ENCODE measurements at places on chromosomes 4 and X. TPM values are rescaled to one million over a fixed set of nuclear protein-coding genes. Genes with fewer than 3 reads are reported as not detected.

DNA sequence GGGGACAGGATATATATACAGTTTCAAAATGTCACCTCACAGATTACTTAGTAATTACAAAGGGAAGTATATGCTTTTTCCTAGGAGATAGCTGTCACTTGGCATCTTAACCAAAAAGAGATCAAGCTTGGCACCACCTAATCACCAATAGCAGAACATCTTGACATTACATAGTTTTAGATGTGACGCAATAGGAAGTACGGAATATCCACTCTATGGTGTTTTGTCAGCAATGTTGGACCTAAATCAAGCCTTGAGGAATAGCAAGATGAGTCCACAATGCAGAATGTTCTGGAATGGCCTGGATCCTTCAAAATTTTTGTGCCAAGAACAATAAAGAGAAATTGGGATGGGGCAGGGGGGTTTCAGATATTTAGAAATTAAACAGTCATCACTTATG lies 1488.2 kb downstream of the FSTL5 start:
- DNase-seq: no peak

The PABPC5 gene
- 0.17 TPM for total RNA-seq

- peak; percentile 55 for DNase-seq
Measured at GRCh38 chrX:118350221-118350620, 4.3 kb downstream of the WDR44 start.

The ADAM29 gene
- total RNA-seq: not detected

GRCh38 chrX:44223150-44223549 lies 120.3 kb downstream of the EFHC2 start:
- peak; percentile 88 for DNase-seq

DNA sequence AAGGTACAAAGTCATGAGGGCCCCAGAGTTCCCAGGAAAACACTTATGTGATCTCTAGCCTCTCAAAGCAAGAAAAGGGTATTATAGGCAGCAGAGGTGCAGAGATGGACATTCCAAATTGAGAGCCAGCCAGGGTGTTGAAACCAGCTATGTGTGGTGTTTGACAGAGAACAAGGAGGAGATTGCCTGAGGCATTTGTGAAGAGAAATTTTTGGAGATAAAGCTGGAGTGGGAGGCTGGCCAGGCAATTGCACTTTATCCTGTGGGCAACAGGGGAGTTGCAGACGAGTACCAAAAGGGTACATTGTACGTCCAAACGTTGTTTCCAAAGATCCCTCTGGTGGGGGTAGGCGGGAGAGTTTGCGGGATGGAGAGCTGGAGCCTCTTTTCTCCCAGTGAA lies 2.5 kb upstream of the GABRE start:
- DNase-seq: peak; percentile 63

- no peak for DNase-seq
Measured at GRCh38 chr4:187127456-187127855, 403.8 kb upstream of the FAT1 start.

DNA sequence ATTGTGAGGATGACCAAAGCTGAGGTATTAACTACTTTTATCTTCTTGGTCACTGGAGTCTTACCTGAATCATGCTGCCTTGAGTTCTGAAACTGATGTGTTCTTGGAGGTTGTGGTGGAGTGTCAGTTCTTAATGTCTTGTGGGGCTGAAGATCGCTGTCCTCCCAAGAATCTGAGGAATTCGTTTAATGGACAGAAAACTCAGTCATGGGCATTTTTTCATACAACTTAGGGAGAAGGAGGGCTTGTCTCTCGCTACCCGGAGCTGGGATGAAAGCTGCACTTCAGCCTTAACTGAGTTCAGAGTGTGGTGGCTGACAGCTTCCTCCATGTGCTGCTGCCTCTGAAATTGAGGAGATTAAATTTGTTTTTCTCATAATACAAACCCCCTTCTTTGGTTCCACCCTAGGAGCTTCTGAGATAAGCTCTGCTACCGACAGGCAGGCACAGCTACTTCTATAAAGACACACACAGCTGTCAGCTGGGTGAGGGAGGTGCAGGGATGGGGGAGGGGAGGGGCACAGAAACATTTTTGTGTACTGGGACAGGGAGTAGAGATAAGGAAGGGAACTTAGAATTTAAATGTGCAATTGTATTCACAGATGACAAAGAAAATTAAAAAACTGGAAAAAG lies 30.8 kb downstream of the RBBP7 start:
- peak; percentile 26 for DNase-seq

The TEX13D gene
- total RNA-seq: not detected

GRCh38 chr4:40046311-40046980 lies 10.2 kb upstream of the N4BP2 start:
- DNase-seq: peak; percentile 61

DNA sequence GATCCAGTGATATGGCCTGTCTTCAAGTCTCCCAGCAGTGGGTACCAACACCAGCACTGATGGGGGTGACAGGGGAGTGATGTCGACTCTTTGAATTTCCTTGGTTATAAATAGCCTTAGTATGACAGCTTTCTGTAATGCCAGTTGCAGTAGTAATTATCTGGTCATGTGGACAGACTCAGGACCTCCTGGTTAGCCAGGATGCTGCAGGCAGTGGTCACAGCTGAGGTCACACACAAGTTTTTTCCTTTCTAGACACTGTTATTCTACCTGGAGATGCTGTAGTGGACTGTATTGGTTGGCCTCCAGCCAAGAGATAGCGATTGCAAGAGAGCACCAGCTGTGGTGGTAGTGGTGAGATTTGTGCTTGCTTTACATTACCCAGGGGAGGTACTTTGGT lies 63.6 kb downstream of the UPRT start:
- no peak for DNase-seq

DNA sequence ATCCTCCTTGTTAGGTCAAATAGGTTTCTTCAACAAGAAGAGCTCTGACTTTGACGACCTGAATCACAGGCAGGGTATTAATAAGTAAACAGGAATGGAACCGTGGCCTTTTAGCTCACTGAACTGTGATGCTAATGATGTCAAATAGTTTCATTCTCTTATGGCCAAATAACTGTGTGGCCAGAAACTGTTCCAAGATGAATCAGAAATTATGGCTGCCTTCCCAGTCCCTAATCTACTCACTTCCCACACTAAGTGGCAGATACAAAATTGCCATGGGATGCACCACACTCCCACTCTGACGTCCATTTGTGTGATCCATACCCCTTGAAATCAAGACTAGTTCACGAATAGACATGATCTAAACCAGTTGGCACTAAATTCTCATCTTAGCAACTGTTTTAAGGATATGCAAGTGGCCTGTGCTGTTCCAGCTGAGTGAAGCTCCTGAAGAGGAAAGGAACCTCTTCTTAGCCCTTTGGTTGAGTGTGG lies 455.4 kb downstream of the IL15 start:
- DNase-seq: peak; percentile 96

GRCh38 chr4:7206911-7207567 lies 14.7 kb downstream of the SORCS2 start:
- DNase-seq: peak; percentile 87

- no peak for DNase-seq
Measured at GRCh38 chr4:25801594-25801993, 61.2 kb downstream of the SEL1L3 start.

DNA sequence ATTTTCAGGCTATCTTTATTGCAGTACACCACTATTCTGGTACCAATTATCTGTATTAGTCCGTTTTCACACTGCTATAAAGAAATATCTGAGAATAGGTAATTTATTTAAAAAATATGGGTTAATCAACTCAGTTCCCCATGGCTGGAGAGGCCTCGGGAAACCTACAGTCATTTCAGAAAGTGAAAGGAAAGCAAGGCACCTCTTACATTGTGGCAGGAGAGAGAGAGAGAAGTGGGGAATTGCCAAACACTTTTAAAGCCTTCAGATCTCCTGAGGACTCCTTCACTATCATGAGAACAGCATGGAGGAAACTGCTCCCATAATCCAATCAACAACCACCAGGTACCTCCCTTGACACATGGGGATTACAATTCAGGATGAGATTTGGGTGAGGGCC lies 54.7 kb downstream of the AMER1 start:
- DNase-seq: no peak

DNA sequence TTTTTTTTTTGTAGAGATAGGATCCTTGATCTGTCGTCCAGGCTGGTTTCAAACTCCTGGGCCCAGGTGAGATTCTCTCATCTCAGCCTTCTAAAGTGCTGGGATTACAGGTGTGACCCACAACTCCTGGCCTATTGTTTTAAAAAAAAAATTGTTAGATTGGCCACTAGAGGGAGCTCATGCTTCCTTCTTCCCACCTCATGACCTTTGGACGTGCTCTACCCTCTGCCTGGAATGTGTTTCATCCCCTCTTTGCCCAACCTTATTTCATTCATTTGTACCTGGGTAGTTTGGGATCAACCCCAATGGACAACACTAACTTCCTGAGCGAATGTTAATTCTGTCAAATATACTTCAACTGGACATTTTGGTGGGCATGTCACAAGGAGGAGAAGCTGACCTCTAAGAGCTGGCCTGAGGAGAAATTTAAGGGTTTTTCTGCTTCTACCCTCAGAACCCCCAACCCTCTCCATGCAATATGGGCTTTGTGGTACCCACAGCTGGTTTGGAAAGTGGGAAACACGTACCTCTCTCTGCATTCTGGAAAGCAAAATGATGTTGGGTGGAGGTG lies 6.4 kb downstream of the PPEF2 start:
- peak; percentile 16 for DNase-seq

The SCD5 gene
- total RNA-seq: 17.2 TPM

GRCh38 chrX:152640034-152640818 lies 2.5 kb downstream of the GABRQ start:
- peak; percentile 62 for DNase-seq

DNA sequence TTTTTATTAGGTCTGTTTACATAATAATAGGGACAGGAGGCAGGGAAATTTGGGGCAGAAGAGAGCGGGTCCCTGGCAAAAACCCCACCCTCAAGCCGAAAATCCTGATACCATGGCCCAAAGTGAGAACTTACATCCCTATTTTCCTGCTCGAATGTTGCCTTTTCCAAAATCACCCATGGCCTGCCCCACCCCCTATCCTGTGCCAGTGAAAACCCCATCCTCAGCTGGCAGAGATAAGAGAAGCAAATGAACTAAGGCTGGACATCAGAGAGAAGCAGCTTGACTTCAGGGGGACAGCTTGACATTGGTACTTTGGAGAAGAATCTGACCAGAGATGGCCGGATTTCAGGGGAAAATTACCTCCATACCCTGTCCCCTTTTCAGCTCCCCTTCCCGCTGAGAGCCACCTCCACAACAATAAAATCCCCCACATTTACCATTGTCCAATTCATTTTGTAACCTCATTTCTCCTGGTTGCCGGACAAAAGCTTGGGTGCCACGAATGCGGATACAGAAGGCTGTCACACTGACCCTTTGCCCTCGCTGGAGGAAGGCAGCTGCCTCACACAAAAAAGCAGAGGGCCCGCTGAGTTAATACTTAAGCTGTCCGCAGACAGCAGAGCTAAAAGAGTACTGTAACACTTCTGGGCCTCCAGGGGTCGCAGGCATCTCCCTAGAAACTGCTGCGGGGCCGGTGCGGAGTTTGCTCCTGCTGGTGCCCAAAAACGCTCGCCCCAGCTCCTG lies 196.2 kb downstream of the SNCA start:
- no peak for DNase-seq

DNA sequence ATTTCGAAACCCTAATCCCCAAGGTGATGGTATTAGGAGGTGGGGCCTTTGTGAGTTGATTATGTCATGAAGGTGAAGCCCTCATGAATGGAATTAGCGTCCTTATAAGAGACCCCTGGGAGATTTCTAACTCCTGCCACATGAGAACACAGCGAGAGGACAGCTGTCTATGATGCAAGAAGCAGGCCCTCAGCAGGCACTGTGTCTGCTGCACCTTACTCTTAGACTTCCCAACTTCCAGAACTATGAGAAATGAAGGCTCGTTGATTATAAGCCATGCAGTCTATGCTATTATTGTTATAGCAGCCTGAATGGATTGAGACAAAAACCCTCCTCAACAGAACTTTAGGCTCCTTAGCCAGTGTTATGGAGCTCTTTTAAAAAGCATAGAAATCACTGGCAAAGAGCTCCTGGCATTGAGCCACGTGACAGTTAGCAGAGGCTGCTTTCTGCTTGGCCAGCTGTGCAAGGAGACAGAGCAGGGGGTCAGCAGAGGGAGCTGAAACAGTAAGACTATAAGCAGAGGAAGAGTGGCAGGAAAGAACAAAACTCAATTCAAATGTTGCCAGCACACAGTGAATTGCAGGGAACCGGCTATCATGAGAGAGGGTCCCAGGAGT lies 219.2 kb upstream of the FAT1 start:
- peak; percentile 15 for DNase-seq

GRCh38 chrX:39227371-39227770 lies 426.1 kb downstream of the MID1IP1 start:
- DNase-seq: no peak

DNA sequence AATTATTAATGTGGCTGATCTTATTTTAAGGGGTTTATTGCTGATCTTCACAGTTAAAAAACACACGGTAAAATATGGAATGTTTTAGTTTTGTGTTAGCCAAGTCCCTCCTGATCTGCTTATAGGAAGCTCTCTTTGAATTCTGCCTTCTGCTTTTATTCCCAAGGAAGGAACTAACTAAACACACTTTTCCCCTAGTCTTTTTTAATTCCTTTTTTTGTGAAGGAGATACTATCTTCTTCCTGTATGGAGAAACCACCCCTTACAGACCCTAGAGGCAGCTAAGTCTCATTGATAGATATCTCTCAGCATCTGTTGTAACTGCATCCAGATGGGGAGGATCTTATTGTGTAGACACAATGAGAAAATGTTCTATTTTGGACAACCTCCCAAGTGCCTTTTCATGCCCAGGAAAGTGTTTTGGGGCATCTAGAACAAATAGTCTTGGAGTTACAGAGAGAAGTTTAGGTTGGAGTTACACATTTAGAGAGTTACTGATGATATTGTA lies 64.4 kb downstream of the AFF1 start:
- no peak for DNase-seq

- peak; percentile 64 for DNase-seq
Measured at GRCh38 chrX:103063191-103063845, 653 bp downstream of the BEX1 start.

The ARSJ gene
- 22.0 TPM for total RNA-seq

DNA sequence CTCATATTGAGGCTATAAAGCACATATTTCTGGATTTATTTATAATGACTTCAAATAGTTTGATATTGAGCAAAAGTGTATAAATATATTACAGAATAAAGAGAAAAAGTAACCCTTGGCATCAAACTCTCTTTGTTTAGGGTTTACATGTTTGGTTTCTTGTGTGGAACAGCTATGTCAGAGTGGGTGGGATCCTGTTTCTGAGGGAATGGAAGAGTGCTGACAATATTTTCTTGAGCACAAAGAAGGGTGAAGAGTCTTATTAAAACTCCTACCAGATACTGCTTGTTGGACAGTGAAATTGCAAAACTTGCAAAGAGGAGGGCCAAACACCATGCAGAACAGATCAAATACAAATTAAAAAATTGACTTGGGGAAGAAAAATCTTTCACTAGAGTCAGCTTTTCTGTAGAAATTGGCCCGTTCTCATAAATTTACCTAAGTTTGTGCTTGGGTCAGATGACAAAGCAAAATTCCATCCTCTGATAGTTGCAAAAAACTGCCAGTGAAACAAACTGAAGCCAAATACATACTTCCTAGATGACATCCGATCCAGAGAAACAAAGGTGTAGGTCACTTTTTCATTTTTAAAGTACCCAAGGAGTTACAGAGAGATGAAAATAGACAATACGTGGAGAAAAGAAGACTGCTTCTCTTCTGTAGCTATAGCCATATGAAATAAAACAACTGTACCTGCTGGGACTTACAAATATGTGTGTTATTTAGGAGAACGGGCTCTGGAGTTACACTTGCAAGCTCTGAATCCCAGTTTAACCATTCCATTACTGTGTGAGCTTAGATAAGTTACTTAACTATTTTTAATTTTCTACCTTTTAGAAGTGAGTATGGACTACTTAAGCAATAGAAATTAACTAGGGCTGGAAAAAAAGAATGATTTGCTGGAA lies 133.3 kb downstream of the MAML3 start:
- DNase-seq: no peak

GRCh38 chr4:61824454-61824853 lies 624.3 kb downstream of the ADGRL3 start:
- DNase-seq: no peak

Measured in M059J (cell line).